ENCODE measurements at places on chromosomes 12 and 14.

DNA sequence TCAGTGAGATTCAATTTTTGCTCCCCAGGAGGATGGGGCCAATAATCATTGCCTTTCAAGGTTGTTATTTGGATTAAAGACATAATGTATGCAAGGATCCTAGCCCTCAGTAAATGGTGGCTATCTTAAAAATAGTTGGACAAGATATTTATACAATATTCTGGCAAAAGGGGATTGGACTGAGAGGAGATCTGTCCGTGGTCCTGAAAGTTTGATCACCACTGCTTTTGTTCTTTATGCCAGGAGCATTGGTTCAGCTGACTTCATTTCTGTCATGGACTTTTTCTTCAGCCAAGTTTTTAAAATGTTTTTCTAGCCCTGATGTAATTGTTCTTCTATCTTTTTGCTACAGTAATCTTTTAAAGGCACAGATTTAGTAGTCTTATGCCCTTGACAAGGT lies 70.2 kb upstream of the TCL1A start:
- no peak for DNase-seq

DNA sequence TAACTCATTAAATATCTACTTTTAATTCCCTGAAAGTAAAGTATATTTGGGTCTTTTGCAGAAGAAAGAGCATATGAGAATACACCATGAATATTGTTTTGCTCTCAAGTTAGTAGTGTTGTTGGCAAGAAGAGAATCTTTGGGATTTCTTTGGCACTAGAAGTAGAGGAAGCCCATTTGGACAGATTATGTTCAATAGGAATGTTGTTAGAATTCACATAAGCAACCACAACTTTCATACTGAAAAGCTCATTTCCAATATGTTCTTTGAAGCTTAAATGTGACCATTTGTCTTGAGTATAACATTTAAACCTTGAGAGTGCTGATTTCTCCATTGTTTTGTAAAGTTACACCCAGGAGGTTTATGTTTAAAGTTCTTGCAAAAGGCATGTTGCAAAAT lies 37.6 kb downstream of the PLEKHG7 start:
- DNase-seq, result no peak

GRCh38 chr12:41514907-41515306 lies 326.8 kb downstream of the PDZRN4 start:
- no peak for DNase-seq

DNA sequence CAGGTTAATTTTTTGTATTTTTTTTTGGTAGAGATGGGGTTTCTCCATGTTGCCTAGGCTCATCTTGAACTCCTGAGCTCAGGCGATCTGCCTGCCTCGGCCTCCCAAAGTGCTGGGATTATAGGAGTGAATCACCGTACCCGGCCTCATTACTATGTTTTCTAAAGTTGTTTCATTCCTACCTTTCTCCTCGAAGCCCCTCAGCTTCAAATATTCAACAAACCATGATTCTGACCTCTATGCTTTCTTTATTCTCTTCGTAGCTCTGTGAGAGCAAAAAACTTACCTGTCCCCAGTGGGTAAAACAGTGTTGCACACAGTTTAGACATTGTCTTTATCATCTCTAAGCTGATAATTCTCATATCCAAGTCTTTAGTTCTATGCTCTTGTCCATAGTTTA lies 26.2 kb upstream of the MDM2 start:
- DNase-seq, result no peak

- DNase-seq, result no peak
Observed at GRCh38 chr14:60925286-60925685, 55.6 kb downstream of the TRMT5 start.

DNA sequence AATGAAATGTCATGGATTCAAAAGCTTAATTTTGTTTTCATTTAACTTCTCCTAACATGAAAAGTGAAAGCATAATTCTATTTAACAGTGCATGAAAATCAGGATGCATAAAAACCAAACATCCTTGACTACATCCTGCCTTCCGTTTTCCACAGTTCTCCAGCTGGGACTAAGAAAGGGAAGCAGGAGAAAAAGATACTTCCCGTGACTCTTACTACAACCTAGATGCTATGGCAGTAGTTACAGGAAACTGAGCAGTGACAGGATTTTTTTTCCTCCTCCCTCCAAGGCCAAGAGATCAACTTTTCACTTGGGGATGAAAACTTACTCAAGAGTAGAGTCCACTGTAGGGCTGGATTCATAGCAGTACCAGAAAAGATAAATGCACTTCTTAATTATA lies 2.6 kb downstream of the EXOC5 start:
- peak; percentile 27 for DNase-seq

- DNase-seq, result no peak
Observed at GRCh38 chr12:62512901-62513300, 46.3 kb downstream of the MON2 start.

DNA sequence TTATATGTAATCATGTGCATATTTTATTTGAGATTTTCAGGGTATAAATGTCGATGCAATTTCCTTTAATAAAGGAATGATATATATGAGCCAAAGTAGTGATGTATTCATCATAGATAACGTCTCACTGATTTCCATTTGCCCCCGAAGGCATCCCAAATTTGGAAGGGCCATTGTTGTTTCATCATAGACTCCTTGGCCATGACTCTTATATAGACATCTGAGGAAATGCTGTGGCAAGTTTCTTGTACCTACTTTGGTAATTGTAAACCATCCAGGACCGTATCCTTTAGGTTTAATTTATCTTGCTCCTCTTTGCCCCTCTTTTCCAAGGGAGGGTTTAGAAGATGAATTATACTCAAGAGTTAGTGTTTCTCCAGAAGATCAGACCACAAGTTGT lies 84.7 kb downstream of the SAMD4A start:
- DNase-seq, result no peak

GRCh38 chr14:60346706-60347105 lies 97.7 kb downstream of the PPM1A start:
- DNase-seq, result peak; percentile 41

- peak; percentile 68 for DNase-seq
Observed at GRCh38 chr14:94391281-94391975, 3.0 kb upstream of the SERPINA1 start.

GRCh38 chr12:98146043-98146442 lies 369.3 kb upstream of the TMPO start:
- DNase-seq, result no peak

DNA sequence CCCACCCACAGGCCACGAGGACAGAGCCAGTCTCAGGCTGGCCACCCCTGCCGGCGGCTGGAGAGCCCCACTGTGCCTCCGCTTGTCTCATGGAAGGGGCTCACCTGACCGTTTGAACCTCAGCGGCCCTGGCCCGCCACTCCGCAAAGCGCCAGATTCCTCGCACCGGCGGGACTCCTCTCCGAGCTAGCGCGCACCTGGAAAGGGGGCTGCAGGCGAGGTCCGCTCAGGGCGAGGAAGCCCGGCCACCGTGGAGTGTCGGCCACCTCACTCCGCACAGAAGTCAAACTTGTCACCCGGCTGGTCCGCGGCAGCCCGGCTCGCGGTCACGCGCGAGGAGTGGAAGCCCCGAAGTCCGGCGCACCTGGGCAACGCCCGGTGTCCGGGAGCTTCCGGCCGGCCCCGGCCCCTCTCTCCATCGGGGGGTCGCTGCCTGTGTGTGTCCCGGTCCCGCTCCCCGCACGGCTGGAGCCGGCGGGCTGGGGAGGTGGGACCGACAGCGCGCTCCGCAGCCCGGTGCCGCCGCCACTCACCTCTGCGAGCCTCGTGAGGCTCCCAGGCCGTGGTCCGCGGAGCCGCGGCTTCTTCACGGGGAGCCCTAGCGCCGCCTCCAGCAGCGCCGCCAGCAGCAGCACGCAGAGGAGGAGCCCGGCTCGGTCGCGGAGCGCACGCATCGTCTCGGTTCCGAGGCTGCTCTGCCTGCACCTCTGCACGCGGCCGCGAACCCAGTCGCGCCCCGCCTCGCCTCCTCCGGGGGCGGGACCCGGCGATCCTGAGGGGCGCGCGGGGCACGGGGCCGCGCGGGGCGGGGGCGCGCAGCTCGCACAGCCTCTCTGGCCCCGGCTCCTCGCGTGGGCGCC lies at the start of gene ISM2:
Gene ISM2 (minus strand): TSS at position 697 of the 860 bp plus-strand sequence. CDS start 23 bp downstream, at position 674.
- DNase-seq, result no peak

DNA sequence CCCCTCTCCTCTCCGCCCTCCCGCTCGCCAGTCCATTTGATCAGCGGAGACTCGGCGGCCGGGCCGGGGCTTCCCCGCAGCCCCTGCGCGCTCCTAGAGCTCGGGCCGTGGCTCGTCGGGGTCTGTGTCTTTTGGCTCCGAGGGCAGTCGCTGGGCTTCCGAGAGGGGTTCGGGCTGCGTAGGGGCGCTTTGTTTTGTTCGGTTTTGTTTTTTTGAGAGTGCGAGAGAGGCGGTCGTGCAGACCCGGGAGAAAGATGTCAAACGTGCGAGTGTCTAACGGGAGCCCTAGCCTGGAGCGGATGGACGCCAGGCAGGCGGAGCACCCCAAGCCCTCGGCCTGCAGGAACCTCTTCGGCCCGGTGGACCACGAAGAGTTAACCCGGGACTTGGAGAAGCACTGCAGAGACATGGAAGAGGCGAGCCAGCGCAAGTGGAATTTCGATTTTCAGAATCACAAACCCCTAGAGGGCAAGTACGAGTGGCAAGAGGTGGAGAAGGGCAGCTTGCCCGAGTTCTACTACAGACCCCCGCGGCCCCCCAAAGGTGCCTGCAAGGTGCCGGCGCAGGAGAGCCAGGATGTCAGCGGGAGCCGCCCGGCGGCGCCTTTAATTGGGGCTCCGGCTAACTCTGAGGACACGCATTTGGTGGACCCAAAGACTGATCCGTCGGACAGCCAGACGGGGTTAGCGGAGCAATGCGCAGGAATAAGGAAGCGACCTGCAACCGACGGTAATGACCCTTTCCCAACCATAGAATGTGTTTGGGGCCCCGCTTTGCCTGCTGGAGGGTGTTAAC lies 615 bp downstream of the CDKN1B start:
- DNase-seq, result peak; percentile 53

GRCh38 chr12:55926738-55927587 lies 731 bp downstream of the PYM1 start:
- peak; percentile 80 for DNase-seq

GRCh38 chr12:53219292-53219955 lies 12.4 kb upstream of the ITGB7 start:
- DNase-seq, result peak; percentile 76

- DNase-seq, result peak; percentile 29
Observed at GRCh38 chr12:47741340-47741703, 16.0 kb upstream of the ENDOU start.

DNA sequence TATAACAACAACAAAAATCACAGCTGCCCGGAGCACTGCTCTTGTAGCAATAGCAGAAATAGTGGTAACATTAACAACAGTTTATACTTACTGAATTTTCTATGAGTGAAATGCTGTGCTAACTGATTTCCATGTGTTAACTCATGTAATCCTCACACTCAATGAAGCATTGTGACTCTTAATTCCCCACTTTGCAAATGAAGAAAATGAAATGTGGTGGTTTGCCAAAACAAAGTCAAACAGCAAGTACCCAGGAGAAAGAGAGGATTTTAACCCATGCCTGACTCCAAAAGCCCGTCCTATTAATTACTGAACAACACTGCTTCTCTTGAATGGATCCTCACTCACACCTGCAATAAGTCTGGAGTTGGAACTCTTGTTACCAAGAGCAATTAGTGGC lies 123.5 kb downstream of the MED13L start:
- no peak for DNase-seq

DNA sequence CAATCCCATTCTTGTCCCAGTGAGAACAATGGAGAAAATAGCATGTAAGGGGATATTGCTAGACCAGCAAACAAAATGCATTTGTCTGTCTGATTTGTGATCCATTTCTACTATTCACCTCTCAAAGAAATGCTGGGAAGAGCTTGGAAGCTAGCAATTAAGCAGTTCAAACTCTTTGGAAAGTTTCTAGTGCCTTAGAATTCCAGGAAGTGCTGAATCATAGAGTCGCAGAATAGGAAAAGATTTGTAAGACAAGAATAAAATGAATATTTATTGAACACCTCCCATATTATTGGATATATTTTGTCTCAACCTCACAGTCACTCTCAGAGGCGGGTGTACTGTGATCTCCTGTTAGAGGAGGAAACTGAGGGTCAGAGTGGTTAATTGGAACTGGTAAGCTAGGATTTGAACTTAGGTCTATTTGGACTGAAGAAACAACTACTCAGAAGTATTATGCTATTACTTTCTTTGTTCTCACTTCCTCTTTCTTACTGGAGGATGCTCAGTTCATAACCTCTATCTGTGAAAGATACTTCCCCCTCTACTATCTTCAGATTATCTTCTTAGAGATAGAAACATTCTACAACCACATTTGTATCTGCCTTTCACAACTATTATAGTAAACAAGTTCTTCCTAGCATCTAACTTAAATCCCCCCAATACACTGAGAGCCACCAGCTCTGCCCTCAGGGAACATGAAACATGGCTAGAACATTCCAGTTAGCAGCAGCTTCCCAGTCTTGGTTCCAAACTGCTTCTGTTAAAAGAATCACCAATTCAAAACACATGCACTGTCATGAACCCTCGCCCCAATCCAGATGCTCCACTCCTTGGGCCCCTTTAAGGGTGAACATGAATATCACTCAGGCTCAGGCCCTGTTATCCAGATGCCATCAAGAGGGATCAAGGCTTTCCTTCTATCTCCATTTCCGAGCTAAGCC lies 64.2 kb downstream of the DRAM1 start:
- no peak for DNase-seq

- DNase-seq, result no peak
Observed at GRCh38 chr14:105316577-105316941, 2.0 kb downstream of the PACS2 start.

DNA sequence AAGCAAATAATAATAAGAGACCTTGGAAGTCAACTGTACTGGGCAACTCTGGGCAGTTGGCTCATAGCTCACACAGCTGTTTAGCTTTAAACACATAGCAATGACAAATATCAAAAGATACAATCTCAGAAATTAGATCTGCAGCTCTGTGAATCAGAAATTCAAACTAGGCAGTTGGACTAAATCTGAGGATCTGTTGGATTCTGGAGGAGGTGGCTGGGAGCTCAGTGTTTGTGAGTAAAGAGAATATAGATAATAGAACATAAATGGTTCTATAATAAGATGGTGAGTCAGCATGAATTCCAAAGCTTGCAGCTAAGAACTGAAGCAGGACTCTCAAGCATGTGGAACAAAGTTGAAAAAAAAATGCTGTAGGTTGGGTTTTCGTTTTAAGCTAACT lies 1949.4 kb upstream of the SEL1L start:
- DNase-seq, result no peak

GRCh38 chr12:66446276-66446675 lies 144.0 kb downstream of the HELB start:
- no peak for DNase-seq

DNA sequence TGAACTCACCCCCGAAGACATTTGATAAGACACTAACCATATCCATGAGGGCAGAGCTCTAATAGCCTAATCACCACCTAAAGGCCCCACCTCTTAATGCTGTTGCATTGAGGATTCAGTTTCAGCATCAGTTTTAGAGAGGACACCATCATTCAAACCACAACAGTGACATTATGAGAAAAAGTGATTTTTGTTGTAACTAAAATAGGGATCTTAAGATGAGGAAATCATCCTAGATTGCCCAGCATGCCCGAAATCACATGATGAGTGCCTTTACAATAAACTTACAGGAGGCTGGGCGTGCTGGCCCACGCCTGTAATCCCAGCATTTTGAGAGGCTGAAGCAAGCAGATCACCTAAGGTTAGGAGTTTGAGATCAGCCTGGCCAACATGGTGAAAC lies 9.7 kb upstream of the GLT1D1 start:
- DNase-seq, result peak; percentile 81

GRCh38 chr12:50390316-50390741 lies 6.1 kb downstream of the FAM186A start:
- DNase-seq, result no peak

- no peak for DNase-seq
Observed at GRCh38 chr14:56180754-56181542, 62.7 kb downstream of the PELI2 start.

- no peak for DNase-seq
Observed at GRCh38 chr12:84661786-84662185, 250.8 kb downstream of the SLC6A15 start.
